ENCODE measurements at places on chromosomes 7 and 10.

DNA sequence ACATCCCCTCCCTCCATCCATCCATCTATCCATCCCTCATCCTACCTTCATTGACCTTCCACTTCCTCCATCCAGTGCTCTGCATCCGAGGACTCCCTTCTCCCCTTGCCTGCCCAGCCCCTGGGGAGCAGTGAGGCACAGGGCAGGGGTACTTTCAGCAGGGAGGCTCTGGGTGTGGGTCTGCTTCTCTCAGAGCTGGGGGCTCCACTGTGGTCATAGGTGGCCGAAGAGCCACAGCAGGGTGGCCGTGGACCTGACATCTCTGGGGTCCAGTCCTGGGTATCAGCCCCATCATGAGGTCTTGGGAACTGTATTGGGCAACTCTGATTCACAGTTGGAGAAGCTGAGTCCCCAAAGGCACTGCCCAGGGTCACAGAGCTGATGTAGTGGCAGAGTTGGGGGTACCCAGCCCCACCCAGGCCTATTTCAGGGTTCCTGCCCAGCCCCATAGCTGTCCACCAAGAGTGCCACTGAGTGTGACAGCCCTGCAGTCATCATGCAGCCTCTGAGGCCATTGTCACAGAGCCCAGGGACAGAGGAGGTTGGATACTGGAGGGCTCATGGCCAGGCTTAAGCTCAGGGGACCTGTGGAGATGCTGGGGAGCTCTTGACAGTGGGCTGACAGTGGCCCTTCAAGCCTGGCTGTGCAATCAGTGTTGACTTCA, 35.3 kb upstream of the DPYSL4 start:
- DNase-seq: no peak

- no peak for DNase-seq
Measured at GRCh38 chr10:66455304-66455703, 470.5 kb upstream of the LRRTM3 start.

DNA sequence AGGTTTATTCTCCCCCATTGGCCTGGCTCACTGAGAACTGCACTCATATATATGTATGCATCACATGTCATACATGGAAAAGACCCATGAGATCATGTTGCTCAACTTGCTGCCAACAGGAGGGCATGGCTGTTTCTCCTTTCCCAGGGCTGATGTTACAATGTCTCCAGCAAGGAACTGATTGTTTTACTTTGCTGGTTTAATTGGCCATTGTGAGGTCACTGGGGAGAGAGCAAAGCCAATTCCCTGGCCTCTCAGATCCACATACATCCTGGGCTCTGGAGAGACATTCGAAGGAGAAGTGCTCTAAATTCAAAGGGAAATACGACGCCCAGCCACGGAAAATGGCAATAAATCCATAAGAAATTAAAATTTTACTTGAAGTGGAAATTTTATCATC, 287.8 kb downstream of the WDR11 start:
- DNase-seq: no peak

GRCh38 chr10:87519582-87519981, 14.9 kb downstream of the MINPP1 start:
- no peak for DNase-seq

DNA sequence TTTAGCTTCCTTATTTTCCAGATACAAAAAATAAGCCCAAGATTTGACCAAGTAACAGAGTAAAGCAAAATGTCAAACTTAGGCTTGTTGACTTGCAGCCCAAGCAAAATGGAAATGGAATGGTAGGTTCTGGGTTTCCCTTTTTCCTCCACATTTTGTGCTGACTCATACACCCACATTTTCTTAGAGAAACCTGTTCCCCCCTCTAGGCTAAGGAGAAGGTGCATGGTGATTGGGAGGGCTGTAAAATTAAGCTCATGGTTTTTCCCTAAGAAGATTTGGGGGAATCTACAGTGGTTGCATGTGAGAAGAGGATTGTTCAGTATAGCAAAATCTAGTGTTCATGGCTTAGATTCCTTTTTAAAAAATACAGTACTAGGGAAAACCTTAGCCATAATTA, 127.4 kb downstream of the ARL4A start:
- no peak for DNase-seq

GRCh38 chr10:60441515-60441914, 51.8 kb upstream of the ANK3 start:
- peak; percentile 7 for DNase-seq

DNA sequence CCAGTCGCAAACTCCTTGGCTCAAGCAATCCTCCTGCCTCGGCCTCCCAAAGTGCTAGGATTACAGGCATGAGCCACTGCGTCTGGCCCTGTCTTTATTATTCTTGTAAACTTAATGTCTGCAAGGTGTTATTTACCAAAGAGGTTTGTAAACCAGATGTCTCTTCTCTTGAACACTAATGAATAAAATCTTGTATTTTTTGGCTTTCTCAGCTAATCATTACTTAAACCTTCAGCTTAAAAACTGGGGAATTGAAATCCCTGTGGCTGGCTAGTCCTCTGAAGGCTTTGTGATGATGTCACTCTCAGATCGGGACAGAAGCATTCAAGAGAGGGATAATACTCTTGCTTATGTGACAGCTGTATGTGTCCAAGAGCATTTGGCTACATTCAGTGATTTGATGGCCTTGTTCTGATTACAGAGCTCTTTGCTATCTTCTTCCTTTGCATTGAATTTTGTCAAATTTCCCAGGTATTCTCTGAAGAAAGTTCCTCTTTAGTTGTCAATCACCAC, 130.3 kb downstream of the BICC1 start:
- DNase-seq: no peak

DNA sequence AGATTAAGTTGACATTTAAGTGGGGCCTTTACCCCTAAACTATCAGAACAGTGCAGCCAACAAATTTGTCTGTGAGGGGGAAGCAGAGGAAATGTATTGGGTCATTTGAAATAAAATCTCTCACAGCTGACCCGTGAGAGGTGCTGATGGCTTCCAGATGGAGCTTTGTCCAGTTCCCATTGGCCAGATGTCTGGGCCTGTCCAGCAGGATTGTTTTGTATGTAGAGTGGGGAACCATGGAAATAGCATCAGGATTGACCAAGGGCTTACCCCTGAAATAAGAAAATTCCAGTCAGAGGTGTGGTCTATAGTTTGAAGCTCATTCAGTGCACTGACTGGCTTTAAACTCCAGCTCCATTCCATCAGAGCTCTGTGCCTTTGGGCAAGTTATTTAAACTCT, 50.6 kb downstream of the INHBA start:
- DNase-seq: no peak

DNA sequence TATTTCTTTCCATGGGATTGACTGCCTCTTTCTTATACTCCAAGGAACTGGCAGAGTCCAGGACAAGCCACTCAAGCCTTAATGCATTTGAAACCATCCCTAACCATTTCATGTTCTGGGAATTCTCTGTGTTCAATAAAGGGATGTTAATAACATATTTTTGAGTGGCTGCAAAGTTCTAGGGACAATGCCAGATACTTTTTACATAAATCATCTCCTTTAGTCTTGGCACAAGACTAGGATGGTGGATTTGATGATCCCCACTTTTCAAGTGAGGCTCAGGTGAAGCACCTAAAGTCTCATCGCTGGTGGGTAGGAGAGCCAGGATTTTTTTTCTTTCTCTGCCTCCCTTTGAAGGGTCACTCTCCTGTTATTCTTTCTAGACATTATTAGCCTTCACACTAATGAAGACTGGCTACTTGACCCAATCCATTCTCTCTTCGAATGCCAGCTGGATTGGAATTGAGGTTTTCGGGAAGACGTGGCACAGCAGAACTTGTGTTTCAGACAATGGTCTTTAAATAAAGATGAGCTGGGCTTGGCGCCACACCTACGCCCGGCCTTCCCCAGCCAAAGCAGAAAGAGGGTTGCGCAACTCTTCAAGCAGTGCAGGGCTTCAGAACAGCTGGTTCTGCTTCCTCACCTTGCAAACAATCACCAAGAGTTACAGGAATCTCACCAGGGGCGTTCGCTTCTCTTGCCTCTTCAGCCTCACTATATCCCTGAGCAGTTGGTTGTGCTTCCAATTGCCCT, 73.8 kb upstream of the BMPER start:
- no peak for DNase-seq

DNA sequence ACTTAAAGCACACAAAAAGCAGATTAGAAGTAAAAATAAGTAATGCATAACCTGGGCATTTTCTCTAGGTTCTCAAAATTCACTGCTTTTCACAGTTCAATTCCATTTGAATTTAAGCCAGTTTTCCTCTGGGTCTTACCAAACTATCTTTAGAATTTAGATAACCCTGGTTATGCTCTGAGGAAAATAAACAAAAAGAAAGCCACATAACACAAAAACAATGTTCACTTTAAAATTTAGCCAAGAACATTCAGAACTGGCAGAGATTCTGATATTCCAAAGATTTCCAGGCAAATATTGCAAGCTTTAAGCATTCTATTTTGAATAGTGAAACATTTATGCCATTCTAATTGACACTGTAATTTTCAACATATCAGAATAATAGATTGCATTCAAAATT, 50.7 kb upstream of the PRKG1 start:
- DNase-seq: no peak

DNA sequence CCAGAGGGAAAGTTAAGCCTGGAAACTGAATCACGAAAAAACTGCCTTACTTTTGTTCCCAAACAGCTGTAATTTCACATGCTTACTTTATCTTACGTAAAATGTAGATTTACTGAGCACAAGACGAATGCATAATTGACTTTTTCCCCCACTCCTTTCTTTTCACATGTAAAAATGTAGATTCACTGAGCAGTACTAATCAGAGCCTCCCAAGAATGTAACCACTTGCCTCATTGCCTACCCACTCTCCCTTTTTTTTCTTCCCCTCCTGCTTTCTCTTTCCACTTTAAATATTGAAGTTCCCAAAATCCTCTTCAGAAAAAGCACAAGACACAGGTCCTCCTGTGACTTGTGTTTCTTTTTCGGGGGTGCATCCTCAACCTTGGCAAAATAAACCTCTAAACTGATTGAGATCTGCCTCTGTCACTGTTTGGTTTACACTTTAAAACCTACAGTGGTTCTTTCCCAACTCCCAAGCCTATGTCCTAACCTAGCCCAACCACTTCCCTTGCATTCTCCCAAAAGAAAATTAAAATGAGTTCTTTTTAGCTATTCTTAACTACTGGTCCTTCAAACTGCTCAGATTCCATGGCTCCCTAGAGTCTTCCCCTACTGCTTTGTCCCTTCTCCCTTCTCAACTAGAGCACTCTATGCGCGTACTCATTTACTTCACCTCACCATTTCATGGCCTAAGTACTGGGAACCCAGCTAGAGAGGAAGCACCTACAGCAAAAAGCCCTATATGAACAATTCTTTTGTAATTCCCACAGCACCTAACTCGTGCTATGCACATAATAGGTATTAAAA, 236.6 kb upstream of the MKLN1 start:
- DNase-seq: no peak

- no peak for DNase-seq
Measured at GRCh38 chr7:106417273-106417902, 132.6 kb upstream of the NAMPT start.

DNA sequence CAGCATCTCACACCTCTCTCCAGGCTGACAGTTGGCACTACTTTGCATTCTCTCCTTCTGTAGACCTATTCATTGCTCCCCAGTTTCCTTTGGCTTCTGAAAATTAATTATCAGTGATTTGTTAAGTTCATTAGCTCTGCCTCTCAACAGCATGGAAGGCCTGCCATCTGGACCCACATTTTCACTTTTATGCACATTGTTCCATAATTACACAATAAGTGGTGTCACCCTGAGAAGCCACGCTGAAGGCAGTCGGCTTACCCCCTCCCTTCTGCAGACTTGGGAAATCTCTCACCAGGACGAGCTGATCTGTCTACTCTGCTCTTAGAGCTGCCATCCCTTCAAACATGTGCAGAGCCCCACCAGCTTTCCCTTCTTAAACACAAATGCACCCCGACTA, 64.7 kb downstream of the SLIT1 start:
- DNase-seq: no peak

- no peak for DNase-seq
Measured at GRCh38 chr10:125549653-125550052, 133.3 kb downstream of the TEX36 start.

- no peak for DNase-seq
Measured at GRCh38 chr10:61039868-61040267, 95.9 kb upstream of the RHOBTB1 start.

Data from hematopoietic multipotent progenitor cell treated with erythropoietin and hydrocortisone succinate and interleukin-3 and kit ligand, for 8 days (in vitro differentiated cells).